ENCODE measurements at places on chromosomes 4 and X.

- no peak for DNase-seq
Measured at GRCh38 chr4:173195109-173195508, 26.5 kb downstream of the GALNT7 start.

DNA sequence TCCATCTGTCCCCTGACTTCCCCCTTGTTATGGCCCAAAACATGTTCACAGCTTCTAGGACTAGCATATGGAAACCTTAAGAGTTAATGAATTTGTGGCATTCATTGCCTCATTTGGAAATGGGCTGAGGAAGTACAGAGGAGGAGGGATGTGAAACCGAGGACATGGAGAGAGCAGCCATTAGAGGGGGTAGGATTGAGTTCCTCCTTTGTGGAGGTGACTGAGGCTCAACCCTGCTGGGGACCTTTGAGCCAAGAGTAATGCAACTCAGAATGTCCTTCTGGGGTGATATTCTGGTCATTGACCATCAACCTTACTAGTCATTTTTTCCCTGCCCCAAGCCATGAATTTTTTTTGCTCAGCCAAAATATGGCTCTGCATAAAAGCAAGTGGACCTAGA, 109.4 kb downstream of the ZNF518B start:
- no peak for DNase-seq

DNA sequence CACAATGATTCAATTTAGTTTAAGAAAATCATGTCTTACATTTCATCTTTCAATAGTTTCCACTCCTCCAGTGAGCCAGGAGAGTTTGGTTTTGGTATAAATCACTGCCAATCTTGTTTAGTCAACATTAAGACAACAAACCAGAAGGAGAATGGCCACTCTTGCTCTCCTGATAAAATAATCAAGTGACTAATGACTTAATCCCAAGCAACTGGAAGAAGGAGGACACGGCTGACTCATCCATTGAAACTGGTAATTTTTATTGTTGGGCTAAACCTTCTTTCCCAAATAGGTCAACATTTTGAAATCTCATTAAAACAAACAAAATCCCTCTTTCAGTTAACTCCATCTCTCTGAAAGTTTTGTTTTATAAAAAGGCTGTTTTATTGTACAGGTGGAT, 230.2 kb downstream of the CLCN4 start:
- DNase-seq, result no peak

GRCh38 chr4:151331276-151332042, 6.1 kb upstream of the SH3D19 start:
- no peak for DNase-seq

DNA sequence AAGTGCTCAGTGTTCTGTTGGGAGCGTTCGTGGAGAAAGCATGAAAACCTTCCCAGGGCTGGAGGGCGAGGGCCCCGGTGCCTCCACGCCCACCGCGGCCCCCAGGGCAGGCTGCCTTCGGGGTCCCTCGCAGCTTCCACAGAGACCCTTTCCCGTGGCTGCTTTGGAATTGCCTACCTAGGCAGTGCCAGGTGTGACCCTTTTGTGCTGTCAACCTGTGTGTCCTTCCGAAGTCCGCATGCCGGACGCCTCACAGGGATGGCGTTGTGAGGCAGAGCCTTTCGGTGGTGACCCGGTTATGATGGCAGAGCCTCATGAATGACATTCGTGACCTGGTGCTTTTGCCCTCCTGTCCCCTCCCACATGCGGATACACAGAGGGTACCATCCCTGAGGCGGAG, 17.4 kb downstream of the TMEM175 start:
- no peak for DNase-seq

DNA sequence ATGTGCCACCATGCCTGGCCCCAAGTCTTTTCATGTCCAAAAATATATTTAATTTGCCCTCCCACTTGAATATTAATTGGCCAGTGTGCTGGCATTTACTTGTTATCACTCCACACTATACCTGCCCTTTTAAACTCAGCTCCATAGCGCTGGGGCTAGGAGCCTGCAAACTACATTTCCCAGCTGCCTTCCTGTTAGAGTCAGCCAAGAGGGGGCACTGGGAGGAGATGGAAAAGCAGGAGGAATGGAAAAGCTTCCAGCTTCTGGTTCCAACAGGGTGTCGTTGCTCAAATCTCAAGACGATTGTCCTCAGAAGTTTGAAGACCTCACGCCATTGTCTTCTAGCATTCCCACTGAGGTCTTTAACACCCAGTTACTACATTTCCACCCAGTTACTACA, 315.5 kb downstream of the BCOR start:
- DNase-seq, result no peak

GRCh38 chr4:1156069-1156468, 16.3 kb downstream of the SPON2 start:
- no peak for DNase-seq
